GM12864 (cell line): ENCODE measurements at places on chromosomes 7 and 10.

DNA sequence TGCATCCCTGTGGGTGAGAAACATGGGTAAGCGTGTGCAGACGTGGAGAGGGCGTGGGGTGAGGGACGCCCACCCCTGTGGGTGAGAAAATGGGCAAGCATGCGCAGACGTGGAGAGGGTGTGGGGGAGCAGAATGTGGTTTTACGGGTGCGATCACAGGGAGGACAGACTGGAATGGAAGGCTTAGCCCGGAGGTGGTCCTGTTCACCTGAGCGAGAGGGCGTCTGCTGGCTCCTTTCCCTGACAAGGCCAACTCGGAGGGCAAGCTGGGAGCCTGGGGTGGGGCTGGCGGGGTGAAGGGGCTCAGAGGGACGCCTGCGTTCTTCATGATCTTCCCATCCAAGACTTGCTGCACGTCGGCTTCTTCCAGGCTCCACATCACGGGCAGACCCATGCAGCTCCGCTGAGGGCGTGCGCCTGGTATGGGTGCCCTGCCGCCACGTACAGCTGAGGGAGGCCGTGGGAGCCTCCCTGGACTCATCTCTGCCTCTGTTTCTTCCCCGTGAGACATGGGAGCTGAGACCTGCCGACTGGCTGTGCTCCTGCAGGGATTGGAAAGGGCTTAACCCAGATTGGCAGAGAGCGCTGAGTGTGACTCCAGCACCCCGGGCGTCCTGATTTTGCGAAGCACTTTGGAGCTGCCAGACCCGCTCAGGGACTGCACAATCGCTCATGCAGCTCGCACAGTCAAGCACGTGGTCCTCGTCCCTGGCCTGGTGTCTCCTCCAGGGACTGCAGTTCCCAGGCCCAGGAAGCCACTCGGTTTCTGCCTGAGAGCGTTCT is 74.3 kb upstream of the SHH start:
- peak; percentile 3 for DNase-seq

GRCh38 chr10:12768156-12769100 is 233.1 kb downstream of the CCDC3 start:
- DNase-seq, result no peak

GRCh38 chr7:76430211-76430610 is 5.5 kb downstream of the ZP3 start:
- no peak for DNase-seq

GRCh38 chr10:112375721-112376395 is 1.9 kb downstream of the ACSL5 start:
- DNase-seq, result peak; percentile 65

GRCh38 chr7:90413185-90413528 is 9.9 kb downstream of the CLDN12 start:
- DNase-seq, result no peak

- DNase-seq, result no peak
These were observed 26.4 kb upstream of the YAE1 start for GRCh38 chr7:39539816-39540215.

GRCh38 chr7:130148561-130148960 is 56.6 kb downstream of the TMEM209 start:
- DNase-seq, result no peak

DNA sequence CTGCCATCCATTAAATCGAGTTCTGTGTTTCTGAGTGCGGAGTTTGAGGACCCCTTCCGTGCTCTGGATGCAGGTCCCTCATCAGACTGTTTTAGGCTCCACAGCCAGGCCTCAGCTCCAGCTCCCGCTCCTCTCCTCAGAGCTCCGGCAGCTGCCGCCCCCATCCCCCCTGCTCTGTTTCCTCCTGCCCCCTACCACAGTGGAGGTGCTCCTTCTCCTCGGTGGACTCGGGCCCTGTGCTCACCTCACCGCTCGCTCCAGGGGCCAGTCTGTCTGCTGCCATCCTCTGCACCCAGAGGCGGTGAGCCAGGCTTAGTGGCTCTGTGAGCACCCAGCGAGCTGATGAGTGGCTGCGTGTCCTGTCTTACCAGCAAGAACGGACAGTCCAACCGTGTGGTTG is 21.4 kb upstream of the PRKAR1B start:
- no peak for DNase-seq

DNA sequence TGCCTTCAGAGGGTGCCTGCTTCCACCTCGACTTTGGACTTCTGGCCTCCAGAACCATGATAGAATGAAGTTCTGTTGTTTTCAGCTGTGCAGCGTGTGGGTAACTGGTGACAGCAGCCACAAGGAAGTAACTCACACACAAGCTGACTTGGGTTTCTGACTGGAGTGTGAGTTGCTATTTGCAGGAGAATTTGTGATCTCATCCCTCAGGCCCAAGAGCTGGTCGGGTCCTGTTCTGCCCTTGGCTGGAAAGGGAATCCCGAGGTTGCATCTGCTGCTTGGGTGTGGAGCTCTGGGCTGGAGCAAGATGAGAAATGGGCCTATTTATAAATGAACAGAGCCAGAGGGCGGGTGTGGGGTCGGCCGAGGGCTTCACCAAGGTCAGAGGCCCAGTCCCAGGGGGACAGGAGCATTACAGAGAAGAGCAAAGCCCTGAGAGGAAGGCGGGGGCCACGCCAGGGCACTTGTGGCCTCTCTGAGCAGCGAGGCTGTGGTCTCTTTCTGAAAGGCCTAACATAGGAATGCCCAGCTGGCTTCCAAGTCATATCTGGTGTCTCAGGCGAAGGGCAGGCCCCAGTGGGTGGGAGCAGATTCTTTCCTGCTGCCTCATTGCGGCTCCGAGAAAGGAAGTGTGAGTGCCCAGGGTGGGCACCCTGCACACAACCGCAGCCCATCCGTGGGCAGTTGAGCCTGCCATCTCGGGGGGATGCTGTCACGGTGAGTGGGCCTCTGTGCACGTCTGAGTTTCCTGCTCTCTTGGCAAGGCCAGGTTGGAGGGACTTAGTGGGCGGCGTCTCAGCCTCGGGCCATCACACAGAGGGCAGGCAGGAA is 26.5 kb upstream of the C10orf71 start:
- DNase-seq, result no peak

- no peak for DNase-seq
These were observed 71.4 kb downstream of the LRMDA start for GRCh38 chr10:75502838-75503237.

- DNase-seq, result no peak
These were observed 323.2 kb downstream of the NEBL start for GRCh38 chr10:20573924-20574323.

DNA sequence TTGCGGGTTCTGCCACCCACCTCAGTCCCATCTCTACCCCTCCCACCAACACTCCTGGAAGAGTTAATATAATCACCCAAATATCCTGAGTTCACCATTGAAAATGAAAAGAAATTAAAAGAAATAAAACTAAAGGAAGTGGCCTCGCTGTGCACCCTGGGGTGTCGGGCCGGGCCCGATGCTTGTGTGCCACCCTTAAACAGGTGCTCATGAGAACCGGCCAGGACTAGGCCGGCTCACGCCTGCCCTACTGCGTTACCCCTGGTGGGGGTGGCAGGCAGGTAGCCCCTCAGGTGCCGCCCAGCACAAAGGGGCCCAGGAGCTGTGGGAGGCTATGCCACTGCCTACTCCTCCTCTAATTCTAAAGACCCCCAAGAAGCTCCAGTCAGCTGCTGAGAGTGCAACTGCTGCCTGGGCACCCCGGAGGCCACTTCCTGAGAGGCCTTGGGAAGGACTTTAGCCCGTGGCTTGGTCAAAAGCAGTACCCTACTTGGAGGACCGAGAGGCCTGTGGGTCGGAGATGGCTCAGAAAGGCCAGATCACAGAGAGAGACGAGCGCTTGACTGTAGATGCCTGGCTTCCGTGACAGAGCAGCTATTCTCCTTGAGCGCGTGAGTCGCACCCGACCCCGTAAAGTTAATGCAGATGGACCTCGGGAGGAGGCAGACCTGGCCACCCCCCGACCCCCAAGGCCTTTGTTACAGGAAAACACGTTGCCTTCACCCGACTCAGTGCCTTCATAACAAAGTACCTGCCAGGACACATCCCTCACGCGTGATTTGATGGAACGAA is 51.0 kb upstream of the PPP2R2D start:
- no peak for DNase-seq

- DNase-seq, result no peak
These were observed 38.7 kb downstream of the PLXNA4 start for GRCh38 chr7:132537456-132538145.

- no peak for DNase-seq
These were observed 30.4 kb upstream of the DAGLB start for GRCh38 chr7:6478186-6478585.

GRCh38 chr7:142866361-142867096 is 11.7 kb downstream of the EPHB6 start:
- no peak for DNase-seq

GRCh38 chr7:142925413-142925812 is 8.1 kb downstream of the TRPV5 start:
- DNase-seq, result no peak

DNA sequence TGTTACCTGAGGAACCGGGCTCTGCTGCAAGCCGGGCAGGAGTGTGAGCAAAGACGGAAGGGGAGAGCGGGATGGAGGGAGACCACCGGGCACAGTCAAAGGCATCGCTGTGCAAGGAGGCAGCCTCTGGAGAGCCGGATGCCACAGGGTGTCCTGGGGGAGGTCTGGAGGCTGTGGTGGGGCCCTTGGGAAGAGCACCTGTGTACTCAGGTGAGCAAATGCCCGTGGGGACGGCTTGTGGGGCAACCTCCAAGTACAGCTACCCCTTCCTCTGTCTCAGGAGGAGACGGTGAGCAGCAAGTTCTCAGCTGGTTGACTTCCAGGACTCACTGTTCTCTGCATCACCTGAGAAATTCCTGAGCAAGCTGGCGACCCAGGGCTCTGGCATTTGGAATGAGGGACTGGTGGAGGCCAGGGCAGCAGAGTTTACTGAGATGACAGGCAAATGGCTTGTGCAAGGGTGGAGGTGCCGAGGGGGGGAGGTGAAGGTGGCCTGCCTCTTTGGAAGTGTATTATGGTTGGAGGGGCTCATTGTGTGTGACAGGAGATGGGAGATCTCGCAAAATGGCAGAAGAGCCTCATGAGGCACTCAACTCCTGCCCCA is 345.2 kb upstream of the SHH start:
- no peak for DNase-seq

GRCh38 chr7:88203401-88203800 is 16.4 kb downstream of the SRI start:
- DNase-seq, result no peak

GRCh38 chr7:25496476-25497368 is 268.4 kb upstream of the NPVF start:
- peak; percentile 48 for DNase-seq

DNA sequence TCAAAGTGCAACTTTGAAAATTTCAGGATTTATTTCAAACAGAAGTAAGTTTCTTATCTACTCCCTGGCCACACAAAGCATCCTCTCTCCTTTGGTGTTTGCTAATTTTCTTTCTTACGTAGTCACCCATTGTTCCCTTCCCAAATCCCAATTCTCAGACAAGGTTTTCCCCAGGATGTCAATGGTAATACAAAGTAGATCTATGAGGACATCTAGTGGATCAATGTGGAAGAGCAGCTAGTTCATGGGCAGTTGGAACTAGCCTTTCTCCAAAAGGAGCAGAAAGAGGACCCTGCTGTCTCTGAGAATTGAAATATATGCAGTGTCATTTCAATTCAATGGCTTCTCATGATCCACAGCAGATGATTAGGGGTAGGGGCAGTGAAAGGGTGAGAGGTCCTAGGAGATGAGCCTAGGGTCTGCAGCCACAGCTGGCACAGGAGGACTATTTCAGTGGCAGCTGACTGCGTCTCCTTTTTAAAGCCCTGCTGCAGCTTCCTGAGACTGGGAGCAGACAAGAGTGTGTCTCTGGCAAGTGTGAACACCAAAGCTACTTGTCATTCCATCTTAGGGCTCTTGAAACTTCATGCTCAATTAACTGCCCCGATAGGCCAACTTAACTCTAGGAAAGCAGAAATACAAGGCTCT is 632.6 kb downstream of the KCNMA1 start:
- no peak for DNase-seq

GRCh38 chr7:11478426-11478825 is 353.6 kb downstream of the THSD7A start:
- no peak for DNase-seq

DNA sequence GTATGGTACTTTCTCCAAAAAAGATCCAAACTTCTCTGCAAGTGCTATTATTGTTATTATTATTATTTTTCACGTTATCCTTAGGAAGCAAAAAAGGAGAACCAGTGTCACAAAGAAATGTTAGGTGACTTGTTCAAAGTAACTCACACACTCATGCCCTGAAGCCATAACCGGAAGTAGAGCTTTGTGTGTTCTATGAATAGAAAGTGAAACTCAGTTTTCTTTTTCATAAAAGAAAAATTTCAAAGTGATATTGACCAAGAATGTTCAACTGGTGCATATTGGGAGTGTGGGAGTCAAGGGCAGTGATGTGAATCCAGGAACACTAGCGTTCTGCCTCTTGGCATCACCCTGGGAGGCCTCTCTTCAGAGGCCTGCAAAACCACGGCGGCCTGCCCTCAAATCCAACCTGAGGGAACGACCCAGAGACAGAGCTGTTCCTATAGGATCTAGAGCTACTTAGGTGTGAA is 106.1 kb downstream of the PRKCQ start:
- DNase-seq, result no peak
